NCI-H510A treated with DMSO at 0.1 percent for 48 hours (cell line): ENCODE measurements at places on chromosomes 7 and 10.

GRCh38 chr10:103691267-103691666, 164.1 kb downstream of the SH3PXD2A start:
- no peak for DNase-seq

- no peak for DNase-seq
Measured at GRCh38 chr7:111356941-111357340, 205.4 kb downstream of the IMMP2L start.

GRCh38 chr10:133350950-133351329, 3.8 kb downstream of the PRAP1 start:
- DNase-seq = no peak

DNA sequence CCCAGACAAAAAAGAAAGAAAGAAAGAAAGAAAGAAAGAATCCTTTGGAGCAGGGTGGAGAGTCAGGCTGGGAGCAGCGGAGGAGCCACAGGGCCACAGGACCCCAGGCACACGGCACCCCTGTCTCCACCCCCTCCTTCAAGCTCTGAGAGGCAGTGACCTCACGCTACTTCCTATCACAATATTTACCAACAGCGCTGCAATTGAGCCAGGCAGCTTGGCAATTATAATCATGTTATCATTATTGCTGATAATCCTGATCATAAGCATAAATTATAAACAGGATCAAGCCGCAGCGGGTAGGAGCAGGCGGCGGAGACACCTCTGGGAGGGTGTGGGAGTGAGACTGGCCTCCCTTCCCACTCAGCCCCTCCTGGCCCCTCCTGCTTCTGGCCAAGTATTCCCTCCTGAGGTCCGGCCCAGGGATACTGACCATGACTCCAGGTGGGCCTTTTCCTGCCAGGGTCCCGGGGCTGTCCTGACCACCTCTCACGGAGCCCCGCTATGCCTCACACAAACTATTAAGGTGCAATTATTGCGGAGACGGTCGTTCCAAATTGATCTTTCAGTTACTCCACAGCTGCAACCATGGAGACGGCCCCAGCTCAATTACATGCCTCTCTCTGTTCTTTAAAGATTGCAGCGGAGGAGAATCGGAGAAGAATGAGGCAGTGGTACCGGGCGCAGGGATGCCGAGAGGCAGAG, 10.0 kb upstream of the GTF2IRD1 start:
- DNase-seq = no peak

GRCh38 chr10:76172020-76172419, 740.6 kb downstream of the LRMDA start:
- peak; percentile 31 for DNase-seq

DNA sequence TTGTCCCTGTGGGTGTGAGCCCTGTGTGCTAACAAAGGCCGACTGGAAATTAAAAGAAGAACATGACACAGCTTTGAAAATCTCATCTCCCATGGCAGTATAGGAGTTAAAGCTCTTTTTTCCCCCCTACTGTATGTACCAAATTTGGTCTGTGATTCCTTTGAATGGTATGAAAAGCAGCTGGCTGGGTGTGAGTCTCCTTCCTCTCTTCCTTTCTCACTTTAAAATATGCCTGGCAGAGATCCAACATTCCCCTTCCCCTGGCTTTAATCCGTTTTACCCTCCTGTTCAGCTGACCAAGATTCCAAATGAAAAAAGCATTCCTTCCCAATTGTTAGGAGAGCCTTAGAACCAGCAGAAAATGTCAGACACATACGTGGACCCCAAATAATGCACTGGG, 225.0 kb upstream of the CELF2 start:
- DNase-seq = no peak

DNA sequence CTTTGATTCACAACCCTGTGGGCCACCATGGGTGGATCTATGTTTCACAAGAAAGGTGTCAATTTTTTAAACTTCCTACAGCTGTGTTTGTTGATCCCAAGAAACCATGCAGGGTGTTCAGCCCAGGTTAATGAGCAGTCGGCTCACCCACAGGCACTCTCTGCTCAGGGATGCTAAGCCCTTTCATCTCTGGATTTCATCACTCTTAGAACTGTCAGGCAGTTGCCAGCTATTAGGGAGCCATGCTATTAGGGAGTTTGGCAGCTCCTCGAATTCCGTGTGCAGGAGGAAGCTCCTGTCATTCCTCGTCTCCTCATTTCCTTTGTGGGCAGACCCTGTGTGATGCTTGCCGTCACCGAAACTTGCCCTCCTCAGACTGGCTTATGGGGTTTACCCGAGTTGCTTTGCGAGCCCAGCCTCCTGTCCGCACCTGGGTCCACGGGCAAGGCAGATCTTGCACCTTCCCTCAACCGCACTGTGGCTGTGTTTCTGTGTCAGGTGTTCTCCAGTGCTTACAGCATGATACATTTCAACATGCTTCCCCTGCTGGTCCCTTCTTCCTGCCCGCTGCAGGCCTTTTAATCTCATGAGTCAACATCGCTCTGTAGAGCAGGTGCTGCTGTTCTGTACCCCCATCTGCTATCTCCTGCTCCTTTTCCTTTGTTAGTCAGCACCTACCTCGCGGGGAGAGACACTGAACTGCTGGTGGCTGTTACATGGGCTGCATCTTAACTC, 509.8 kb downstream of the SUGCT start:
- DNase-seq = peak; percentile 39

DNA sequence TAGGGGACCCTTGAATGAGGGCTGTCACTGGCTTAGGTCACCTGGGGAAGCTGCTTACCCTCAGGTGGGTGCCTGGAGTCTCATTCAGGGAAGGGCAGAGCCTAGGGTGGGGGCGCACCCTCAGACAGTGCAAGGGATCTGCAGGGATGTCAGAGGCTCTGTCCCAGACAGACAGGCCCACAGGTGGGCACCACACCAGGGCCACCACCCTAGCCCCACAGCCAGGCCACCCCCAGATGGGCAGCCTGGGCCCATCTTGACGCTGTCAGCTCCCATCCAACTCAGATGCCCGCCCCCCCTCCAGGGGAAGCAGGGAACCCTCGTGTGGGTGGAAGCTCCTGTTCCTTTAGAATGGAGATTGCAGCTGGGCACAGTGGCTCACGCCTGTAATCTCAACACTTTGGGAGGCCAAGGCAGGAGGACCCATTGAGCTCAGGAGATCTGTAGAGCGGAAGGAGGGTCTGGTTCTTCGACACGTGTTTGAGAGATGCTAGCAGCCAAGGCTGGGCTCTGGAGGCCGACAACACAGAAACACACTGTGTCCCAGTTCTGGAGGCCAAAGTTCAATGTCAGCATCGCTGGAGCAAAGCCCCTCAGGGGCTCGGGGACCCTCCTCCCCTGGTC, 58.5 kb upstream of the DNAJB6 start:
- no peak for DNase-seq

DNA sequence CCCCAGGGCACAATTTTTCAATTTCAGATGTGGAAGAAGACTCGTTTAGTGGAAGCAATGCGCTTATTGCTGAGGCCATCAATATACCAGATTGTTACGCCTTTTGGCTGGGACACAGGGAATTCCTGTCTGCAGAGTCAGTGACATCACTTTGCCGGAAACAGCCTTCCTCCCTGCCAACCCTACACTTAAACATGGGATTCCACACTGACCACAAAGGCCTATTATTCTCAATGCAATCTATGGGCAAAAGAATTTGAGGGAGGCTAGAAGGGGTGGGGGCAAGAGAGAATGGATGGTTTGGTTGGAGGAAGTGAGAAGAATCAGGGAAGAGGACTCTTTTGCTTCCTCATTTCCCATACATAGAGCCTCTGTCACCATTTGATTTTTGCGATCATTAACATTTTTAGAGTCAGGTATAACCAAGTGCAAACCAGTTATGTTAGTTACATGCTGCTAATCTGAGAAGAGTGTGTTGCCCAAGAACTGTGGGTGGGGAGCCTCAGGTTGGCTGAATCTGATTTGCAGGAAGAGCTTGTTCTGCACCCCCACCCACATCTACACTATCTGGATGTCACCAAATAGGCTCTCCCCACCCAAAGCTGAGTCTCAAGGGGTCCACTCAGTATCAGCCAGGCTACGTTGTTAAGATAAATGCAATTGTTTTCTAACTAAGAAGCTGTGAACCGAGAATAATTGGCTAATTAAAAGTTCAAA, 58.2 kb downstream of the ENTPD1 start:
- no peak for DNase-seq

DNA sequence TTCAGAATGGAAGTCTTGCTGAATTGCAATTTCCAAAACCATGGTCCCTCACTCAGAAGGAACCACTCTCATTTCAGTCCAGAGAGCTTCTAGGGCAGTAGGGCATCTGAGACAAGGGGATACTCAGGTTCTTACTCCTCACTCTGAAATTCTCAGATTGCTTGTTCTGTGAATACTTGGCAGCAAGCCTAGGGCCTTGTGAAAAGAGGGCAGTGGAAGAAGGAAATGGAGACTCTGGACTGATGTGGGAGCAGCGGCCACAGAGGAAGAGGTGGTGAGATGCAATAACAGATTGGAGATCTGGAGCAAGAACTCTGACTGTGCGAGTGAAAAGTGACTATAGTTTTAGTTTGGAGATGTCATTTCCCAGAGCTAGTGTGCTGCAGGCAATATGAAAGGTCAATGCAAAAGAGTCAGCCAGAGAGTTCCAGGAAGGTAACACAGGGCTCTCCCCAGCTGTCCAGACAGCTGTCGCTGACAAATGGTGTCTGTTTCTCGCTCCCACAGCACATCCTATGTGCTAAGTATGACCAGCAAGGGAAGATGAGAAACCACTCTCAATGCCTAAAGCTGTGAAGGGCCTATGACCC, 291.6 kb upstream of the KIAA1217 start:
- DNase-seq = no peak

DNA sequence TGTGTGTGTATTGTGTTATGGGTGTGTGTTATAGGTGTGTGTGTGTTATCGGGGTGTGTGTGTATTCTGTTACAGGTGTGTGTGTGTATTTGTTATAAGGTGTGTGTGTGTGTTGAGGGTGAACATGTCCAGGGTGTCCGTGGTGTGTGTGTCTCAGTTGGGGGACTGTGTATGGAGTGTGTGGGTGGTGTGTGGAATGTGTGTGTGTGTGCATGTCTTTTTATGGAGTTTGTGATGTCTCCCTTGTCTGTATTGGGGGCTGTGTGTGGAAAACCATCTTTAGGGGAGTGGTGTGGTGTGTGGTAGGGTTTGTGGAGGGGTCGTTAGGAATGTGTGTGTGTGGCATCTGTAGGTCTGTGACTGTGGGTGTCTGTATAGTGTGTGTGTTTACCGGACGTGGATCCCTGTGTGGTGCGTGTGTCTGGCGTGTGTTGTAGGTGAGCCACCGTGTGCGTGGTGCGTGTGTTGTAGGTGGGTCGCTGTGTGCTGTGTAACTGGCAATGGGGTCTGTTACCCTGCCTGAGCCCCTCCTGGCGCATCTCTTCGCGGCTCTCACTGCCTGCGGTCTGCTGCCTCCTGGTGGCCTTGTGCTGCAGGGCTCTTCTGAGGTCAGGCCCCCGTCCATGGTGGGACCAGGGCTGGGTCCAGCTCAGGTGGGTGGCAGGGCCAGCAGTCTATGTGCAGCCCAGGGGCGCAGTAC, 61.7 kb downstream of the PALD1 start:
- no peak for DNase-seq

- no peak for DNase-seq
Measured at GRCh38 chr7:110309941-110310340, 781.0 kb upstream of the LRRN3 start.

GRCh38 chr10:114347791-114348190, 56.5 kb downstream of the AFAP1L2 start:
- no peak for DNase-seq

GRCh38 chr10:11691319-11691755, 50.8 kb upstream of the ECHDC3 start:
- DNase-seq = no peak

DNA sequence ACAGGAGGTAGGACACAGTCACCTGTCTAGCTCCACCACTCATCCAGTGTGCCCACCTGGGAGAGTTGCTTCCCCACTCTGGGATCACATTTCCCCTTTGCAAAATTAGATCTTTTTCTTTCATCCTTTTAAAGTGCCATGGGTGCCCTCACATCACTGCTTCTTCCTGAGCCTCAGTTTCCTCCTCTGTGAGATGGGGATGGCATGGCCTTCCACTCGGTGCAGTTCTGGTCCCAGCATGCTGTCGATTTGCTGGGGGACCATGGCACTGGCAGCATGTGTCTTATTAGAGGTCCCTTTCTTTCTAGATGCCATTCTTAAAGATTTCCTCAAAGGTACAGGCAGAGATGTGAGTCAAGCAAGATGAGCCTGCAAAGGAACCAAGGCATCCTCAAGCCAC, 158.3 kb upstream of the ZMIZ1 start:
- no peak for DNase-seq

- DNase-seq = no peak
Measured at GRCh38 chr10:66684581-66684980, 241.3 kb upstream of the LRRTM3 start.

DNA sequence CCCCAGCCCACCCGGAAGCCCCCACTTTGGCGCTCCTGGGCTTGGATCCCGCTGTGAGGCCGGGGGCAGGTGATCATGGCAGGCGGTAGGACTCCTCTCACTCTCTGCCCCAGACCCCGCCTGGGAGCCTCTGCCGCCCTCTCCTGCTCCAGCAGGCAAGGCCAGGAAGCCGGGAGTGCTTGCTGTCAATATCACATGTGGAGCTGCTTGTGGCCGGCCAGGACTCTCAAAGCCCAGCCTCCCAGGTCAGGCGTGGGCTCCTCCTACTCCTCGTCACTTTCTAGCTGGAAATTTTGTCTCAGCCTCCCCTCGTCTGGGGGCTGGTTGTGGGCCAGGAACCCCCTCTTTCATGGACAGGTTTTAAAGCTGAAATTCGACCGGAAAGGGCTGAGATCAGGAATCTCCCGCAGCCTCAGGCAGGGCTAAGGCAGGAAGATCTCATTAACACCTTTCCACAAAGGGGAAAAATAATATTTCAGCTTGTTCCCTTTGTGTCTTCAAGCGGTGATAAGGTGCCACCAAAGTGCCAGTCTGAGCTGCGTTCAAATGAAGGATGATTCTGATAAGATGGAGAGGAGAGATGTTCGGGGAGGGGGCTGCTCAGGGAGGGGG, 273.6 kb upstream of the PODXL start:
- DNase-seq = peak; percentile 8

DNA sequence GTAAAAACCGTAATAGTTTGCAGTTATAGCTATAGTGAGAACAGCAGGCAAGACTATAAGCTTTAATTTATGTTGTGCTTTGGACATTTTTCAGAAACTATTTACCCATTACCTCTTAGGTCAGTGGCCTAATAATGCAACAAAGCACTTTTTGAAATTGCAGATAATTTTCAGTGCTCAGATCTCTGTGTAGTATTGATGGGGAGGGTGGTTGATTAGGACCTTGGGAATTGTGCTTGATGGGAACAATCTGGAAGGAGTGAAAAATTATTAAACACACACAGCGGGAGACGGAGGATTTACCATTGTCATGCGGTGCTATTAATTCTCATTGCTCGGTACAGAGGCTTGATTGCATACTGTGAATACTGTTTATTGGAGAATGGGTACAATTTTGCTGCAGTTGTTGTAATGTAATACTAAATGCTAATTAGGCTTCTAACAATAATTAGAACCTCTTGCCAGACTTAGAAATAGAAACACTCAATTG, 304.8 kb downstream of the LRMDA start:
- no peak for DNase-seq
